ENCODE measurements at places on chromosomes 16 and 17. TPM values are rescaled to one million over a fixed set of nuclear protein-coding genes. Genes with fewer than 3 reads are reported as not detected.

The TP53TG3B gene
- total RNA-seq, result not detected

The CCL14 gene
- total RNA-seq, result 168 TPM

The SOST gene
- total RNA-seq, result 15.1 TPM

The SLFN5 gene
- total RNA-seq, result 13.0 TPM

The STARD3 gene
- 87.6 TPM for total RNA-seq

The KRT39 gene
- not detected for total RNA-seq

The NUPR1 gene
- total RNA-seq, result 290 TPM

The SULT1A1 gene
- 46.2 TPM for total RNA-seq

The SPIRE2 gene
- total RNA-seq, result not detected

The KRT36 gene
- not detected for total RNA-seq

- peaks cover 8% of the 10 kb centered on the region for H3K4me1 ChIP-seq
- no peaks in the 10 kb centered on the region for H3K27me3 ChIP-seq
- no peak for DNase-seq
Measured at GRCh38 chr16:87778476-87778829, 12.7 kb upstream of the KLHDC4 start.

DNA sequence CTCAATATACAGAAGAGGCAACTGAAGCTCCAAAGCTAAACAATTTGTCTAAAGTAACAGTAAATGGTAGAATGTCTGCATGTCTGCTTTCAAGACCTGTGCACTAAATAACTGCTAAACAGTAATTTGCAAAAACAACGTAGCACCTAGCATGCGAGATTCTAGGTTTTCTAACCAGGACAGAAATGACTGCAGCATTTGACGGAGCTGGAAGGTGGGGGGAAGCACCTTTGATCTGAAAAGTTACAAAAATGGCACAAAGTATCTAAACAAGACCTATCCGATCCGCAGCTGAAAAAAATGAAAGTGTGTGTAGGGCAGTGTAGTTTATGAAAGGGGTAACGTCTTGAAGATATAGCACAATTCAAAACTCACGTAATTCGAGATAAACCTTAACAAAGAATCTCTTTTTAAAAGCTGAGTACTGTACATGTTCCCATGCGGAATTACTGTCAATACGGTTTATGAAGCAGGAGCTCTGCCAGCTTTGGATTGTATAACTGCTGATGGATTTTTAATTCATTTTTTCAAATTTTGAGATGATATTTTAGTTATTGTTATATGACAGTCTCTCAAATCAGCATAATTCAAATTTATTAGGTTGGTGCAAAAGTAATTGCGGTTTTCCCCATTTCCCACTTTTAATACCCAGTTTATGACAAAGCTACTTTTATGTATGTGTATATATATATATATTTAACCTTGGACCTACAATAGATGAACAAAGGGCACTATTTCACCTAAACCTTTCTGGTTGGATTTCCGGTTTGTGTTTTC is 1.2 kb upstream of the WIPI1 start:
- peak overlapping the region; percentile 61 for H3K4me3 ChIP-seq
- no peak for DNase-seq
- peaks cover 10% of the 10 kb centered on the region for H3K4me1 ChIP-seq
- peak overlapping the region; percentile 74 for H3K27ac ChIP-seq
- H3K27me3 ChIP-seq, result no peaks in the 10 kb centered on the region

DNA sequence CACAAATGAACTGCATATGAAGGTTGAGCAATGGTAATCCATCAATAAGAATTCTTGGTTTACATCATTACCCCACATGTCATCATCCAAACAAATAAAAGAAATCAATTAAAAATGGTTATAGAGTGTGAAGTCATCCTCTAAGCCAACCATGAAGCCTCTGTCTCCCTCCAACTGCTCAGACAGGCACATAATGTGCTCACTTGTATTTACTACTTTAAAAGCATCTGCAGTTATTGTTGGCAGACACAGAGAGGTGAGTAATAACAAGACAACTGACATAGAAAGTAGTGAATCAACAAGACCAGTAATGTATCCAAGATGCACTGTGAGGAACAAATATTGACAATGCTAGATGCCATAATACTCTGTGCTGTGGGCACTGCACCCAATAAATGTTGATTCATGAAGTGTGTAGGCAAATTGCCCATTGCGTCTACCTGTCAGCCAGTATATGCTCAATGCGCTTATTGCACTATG is 20.0 kb downstream of the ADAMTS18 start:
- no peaks in the 10 kb centered on the region for H3K4me1 ChIP-seq
- DNase-seq, result no peak
- no peaks in the 10 kb centered on the region for H3K36me3 ChIP-seq
- no peak overlapping the region for H3K4me3 ChIP-seq
- H3K27ac ChIP-seq, result no peak overlapping the region

GRCh38 chr17:59617156-59617732 is 2.5 kb upstream of the CLTC start:
- peaks cover 13% of the 10 kb centered on the region for H3K4me1 ChIP-seq
- DNase-seq, result no peak
- H3K4me3 ChIP-seq, result no peak overlapping the region
- no peaks in the 10 kb centered on the region for H3K27me3 ChIP-seq
- H3K27ac ChIP-seq, result peak overlapping the region; percentile 98

GRCh38 chr16:88782454-88783390 is 2.3 kb downstream of the PIEZO1 start:
- H3K27ac ChIP-seq, result peak overlapping the region; percentile 93
- no peaks in the 10 kb centered on the region for H3K27me3 ChIP-seq
- peak; percentile 82 for DNase-seq
- peak overlapping the region; percentile 95 for H3K4me3 ChIP-seq

DNA sequence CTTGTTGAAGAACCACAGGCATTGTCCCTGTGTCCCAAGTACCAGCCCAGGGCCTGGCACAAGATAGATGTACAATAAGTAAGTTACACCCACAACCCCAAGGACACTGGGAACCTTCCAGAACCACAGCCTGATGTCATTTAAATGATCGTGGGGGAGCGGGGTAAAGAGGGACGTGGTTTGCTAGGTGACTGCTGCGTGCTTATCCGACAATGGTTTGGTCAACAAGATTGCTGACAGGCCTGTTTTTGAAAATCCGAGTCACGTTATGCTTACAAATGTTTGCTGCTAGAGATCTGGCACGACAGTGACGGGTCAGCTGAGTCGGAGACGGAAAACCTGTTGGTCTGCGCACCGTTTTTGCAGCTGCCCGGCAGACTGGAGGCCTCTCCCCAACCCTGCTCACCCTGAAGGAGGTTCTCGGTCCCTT is 22.8 kb downstream of the COTL1 start:
- H3K27me3 ChIP-seq, result no peaks in the 10 kb centered on the region
- H3K36me3 ChIP-seq, result no peaks in the 10 kb centered on the region
- DNase-seq, result no peak
- H3K27ac ChIP-seq, result no peak overlapping the region

- DNase-seq, result no peak
- H3K36me3 ChIP-seq, result no peaks in the 10 kb centered on the region
Measured at GRCh38 chr17:55450232-55450825, 28.7 kb upstream of the MMD start.

DNA sequence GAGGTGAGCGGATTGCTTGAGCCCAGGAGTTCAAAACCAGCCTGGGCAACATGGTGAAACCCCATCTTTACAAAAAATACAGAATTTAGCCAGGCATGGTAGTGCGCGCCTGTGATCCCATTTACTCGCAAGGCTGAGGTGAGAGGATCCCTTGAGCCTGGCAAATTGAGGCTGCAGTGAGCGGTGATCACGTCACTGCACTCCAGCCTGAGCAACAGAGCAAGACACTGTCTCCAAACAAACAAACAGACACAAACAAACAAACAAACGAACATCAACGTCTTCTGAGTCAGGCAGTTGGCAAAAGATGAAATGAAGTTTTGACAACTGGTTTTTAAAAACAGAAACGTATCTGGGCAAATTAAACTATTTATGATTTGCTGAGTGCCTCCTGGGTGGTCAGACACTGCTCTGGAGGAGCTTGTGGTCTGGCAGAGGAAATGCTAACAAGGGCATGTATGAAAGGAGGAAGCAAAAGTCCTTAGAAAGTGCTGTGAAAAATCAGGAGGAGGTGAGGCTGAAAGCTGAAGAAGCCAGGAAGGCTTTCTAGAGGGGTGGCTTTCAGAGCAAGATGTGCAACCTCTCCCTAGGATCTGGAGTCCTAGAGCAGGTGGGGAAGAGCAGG is 10.2 kb upstream of the KRT20 start:
- no peaks in the 10 kb centered on the region for H3K4me1 ChIP-seq
- no peak for DNase-seq
- no peaks in the 10 kb centered on the region for H3K27me3 ChIP-seq
- H3K4me3 ChIP-seq, result no peak overlapping the region
- no peaks in the 10 kb centered on the region for H3K36me3 ChIP-seq

- no peaks in the 10 kb centered on the region for H3K27me3 ChIP-seq
- DNase-seq, result no peak
- no peak overlapping the region for H3K27ac ChIP-seq
- H3K4me1 ChIP-seq, result no peaks in the 10 kb centered on the region
- no peak overlapping the region for H3K4me3 ChIP-seq
- H3K36me3 ChIP-seq, result no peaks in the 10 kb centered on the region
Measured at GRCh38 chr17:73128496-73128895, 36.0 kb upstream of the SLC39A11 start.

DNA sequence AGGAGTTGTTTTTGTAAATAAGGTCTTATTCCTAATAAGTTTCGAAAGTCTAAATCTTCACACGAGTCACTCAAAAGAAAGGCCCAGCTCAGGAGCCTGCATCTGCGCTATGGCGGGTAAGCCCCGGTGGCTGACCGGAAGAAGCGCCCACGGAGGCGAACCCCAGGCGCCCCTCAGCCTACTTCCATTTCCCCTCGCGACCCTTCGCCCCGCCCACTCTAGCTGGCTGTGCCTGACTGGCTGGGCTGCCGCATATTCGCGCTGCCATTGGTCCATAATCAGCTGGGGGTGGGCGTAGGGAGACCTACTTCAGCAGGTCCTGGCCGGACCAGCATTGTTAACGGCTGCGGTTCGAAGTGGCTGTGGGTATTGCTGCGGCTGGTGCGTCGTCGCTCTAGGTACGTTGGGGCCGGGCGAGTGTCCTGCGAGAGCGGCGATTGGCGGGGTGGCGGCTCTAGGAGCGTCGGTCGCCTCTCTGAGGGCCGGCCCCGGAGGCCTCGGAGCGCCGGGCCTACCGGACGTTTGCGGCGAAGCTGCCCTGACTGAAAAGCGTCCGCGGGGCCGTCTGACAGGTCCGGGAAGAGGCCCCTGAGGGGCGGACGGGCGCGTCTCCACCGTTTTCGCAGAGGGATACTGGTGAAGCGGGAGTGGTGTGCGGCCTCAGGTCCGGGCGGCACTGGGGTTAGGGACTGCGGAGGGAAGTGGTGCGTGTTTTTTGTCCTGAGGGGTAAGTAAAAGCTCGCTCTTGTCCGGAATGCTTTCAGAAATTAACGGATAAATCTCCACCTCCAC is at the start of gene ATF7IP2:
Gene ATF7IP2, plus strand, starts transcription at position 337 of the 792 bp plus-strand sequence. CDS start 44,560 bp downstream, outside the sequence.
- peak within 1 kb of the TSS; percentile 64 for H3K27ac ChIP-seq
- H3K4me1 ChIP-seq, result peaks cover 5% of the 10 kb centered on the region
- H3K27me3 ChIP-seq, result no peaks in the 10 kb centered on the region

GRCh38 chr16:78485188-78485916 is 385.9 kb downstream of the WWOX start:
- no peaks in the 10 kb centered on the region for H3K4me1 ChIP-seq
- no peak for DNase-seq
- no peaks in the 10 kb centered on the region for H3K36me3 ChIP-seq

- peaks cover 34% of the 10 kb centered on the region for H3K4me1 ChIP-seq
- H3K27me3 ChIP-seq, result no peaks in the 10 kb centered on the region
- no peak overlapping the region for H3K27ac ChIP-seq
- peaks cover 28% of the 10 kb centered on the region for H3K36me3 ChIP-seq
- H3K4me3 ChIP-seq, result no peak overlapping the region
- no peak for DNase-seq
Measured at GRCh38 chr16:2005646-2006045, 4.0 kb downstream of the ZNF598 start.

GRCh38 chr16:82585675-82586074 is 41.1 kb upstream of the CDH13 start:
- no peak overlapping the region for H3K27ac ChIP-seq
- H3K36me3 ChIP-seq, result no peaks in the 10 kb centered on the region
- H3K4me3 ChIP-seq, result no peak overlapping the region
- H3K4me1 ChIP-seq, result no peaks in the 10 kb centered on the region
- DNase-seq, result no peak

GRCh38 chr16:62036101-62036801 is at the start of gene CDH8:
CDH8 (minus strand) TSS chr16:62036438; CDS start chr16:62021403, 15,035 bp downstream.
- H3K4me1 ChIP-seq, result peaks cover 4% of the 10 kb centered on the region
- peak within 1 kb of the TSS; percentile 79 for H3K4me3 ChIP-seq
- no peaks in the 10 kb centered on the region for H3K36me3 ChIP-seq
- H3K27me3 ChIP-seq, result no peaks in the 10 kb centered on the region
- no peak within 1 kb of the TSS for H3K27ac ChIP-seq
- peak; percentile 63 for DNase-seq

- H3K4me3 ChIP-seq, result no peak overlapping the region
- H3K27ac ChIP-seq, result no peak overlapping the region
- H3K4me1 ChIP-seq, result peaks cover 7% of the 10 kb centered on the region
- no peaks in the 10 kb centered on the region for H3K36me3 ChIP-seq
- no peaks in the 10 kb centered on the region for H3K27me3 ChIP-seq
- DNase-seq, result peak; percentile 2
Measured at GRCh38 chr17:19341211-19341631, 21.3 kb downstream of the B9D1 start.

DNA sequence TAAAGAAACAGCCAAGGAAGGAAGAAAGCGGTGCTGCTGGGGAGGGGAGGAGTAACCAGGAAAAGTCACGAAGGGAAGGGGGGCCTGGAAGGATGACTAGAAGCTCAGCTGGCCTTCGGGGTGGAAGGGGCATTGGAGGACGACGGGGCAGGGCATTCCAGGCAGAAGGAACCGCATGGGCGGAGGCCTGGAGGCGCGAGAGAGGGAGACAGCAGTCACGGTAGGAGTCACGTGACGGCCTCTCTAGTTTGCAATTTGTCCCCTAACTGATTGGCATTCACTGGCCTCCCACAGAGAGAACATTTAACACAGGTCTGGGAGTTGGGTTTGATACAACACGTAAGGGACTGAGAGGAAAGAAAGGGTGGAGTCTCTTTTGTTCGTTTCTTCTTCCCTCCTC is 63.9 kb downstream of the RTN4RL1 start:
- no peaks in the 10 kb centered on the region for H3K27me3 ChIP-seq
- H3K27ac ChIP-seq, result no peak overlapping the region
- no peak overlapping the region for H3K4me3 ChIP-seq

DNA sequence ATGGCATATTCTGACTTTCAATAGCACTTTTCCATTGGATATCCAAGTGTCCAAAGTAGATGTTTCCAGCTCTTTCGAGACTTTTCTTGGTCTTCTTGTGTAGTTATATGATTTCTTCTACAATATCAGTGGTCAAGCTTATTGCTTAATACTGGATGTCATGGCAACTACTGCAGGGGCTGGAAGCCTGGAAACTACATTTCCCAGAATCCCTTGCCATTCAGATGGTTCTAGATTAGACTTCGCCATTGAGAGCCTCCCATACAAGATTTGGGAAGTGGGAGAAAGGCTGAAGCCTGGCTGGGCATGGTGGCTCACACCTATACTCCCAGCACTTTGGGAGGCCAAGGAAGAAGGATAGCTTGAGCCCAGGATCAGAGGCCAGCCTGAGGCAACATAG is 153.6 kb downstream of the C16orf95 start:
- no peaks in the 10 kb centered on the region for H3K4me1 ChIP-seq
- no peaks in the 10 kb centered on the region for H3K36me3 ChIP-seq
- no peak overlapping the region for H3K4me3 ChIP-seq
- H3K27me3 ChIP-seq, result no peaks in the 10 kb centered on the region
- no peak overlapping the region for H3K27ac ChIP-seq
- DNase-seq, result no peak
